Activated T-cell treated with anti-CD3 and anti-CD28 coated beads, Interleukin-2, amount 50 U/mL, for 1 hour (primary cell): ENCODE measurements at places on chromosomes 12 and 14.

DNA sequence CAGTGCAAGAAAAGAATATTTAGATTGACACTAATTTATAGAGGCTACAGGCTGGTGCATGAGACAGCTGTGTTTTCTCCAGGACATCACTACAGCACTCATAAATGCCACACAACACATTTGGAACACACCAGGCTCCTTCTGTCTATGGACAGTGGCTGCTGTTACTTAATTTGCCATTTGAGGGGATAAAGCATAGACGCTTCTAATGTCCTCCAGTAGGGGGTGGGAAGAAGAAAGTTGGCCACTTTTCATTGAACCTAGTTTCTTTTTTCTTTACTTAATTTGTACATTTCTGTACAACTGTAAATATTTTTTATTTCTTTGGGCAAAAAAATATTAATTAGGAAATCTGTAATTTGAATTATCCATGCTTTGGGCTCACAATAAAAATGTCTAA, 12.4 kb upstream of the RTN1 start:
- DNase-seq, result no peak

DNA sequence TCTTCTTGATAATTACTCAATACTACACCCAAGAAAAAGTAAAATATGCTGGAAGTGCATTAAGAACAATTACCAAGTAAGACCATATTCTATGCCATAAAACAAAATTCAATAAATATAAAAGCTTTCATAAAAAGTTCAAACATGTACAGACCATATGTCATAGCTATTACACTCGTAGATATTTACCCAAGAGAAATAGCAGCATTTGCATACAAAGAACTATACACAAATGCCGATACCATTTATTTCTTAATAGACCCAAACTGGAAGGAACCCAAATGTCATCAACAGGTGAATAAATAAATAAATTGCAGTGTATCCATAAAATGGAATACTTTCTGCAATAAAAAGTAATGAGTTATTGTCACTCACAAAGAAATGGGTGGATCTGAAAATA, 78.3 kb upstream of the SLC16A7 start:
- DNase-seq, result no peak

GRCh38 chr12:110335481-110336045, 54.5 kb downstream of the ATP2A2 start:
- no peak for DNase-seq

- DNase-seq, result peak; percentile 31
These were observed at the start of gene FERMT2 for GRCh38 chr14:52950898-52951680. Gene FERMT2, minus strand, starts transcription at chr14:52951050. Its CDS starts 482 bp downstream, at chr14:52950568.
